T-cell (primary cell): ENCODE measurements at places on chromosomes 12 and 14.

GRCh38 chr12:24025153-24025798 is 75.8 kb upstream of the SOX5 start:
- DNase-seq = no peak

- DNase-seq = no peak
Measured at GRCh38 chr12:107525719-107526554, 159.7 kb upstream of the PWP1 start.

GRCh38 chr12:105166736-105167135 is 59.2 kb downstream of the WASHC4 start:
- DNase-seq = no peak

GRCh38 chr14:79584679-79585078 is 626.6 kb downstream of the DIO2 start:
- no peak for DNase-seq

DNA sequence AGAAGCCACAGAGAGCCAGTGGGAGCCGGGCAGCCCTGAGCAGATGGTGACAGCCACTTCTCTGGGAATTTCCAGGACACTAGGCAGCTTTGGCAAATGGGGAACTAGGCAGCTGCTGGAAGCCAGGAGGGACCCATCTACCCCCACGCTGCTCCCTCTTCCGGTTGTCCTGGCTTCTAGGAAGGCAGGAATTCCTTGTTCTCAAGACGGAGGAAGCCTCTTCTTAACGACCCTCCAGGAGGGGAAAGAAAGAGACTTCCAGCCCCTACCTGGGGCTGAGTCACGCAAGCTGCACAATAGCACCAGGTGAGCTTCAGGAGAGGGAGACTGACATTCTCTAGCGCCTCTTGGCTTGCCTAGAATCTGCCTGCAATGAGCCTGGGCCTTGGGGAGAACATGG is 141.5 kb downstream of the ANO2 start:
- no peak for DNase-seq

DNA sequence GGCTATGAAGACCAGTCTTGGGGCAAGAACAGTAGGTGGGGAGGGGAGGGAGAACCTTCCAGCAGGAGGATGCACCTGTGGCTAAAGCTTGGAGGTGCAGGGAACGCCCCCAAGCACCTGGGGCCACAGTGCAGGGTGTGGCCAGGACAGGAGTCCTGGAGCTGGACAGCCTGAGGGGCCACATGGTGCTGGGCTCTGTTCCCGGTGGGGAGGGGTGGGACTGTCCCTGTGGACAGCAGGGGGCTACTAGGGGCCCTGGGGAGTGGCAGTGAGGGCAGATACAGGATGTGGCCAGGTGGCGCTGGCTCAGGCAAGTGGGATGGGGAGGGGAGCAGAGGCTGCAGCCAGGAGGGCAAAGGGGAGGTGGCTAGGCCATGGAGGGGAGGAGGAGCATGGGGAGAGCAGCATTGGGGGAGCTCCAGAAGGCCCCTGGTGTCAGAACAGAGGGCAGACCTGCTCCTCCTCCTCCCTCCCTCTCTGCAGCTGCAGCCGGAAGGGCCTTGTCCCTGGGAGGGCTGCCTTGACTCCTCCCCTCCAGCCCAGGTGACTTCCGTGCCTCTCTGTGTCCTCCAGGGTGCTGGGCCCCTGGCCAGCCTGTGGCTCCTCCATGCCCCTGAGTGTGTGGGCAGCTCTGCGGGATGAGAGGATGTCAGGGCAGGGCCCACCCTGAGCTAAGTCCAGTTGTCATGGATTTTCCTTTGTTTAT is 68.4 kb upstream of the DLK1 start:
- no peak for DNase-seq

GRCh38 chr14:81371802-81372201 is 28.3 kb downstream of the STON2 start:
- DNase-seq = no peak

DNA sequence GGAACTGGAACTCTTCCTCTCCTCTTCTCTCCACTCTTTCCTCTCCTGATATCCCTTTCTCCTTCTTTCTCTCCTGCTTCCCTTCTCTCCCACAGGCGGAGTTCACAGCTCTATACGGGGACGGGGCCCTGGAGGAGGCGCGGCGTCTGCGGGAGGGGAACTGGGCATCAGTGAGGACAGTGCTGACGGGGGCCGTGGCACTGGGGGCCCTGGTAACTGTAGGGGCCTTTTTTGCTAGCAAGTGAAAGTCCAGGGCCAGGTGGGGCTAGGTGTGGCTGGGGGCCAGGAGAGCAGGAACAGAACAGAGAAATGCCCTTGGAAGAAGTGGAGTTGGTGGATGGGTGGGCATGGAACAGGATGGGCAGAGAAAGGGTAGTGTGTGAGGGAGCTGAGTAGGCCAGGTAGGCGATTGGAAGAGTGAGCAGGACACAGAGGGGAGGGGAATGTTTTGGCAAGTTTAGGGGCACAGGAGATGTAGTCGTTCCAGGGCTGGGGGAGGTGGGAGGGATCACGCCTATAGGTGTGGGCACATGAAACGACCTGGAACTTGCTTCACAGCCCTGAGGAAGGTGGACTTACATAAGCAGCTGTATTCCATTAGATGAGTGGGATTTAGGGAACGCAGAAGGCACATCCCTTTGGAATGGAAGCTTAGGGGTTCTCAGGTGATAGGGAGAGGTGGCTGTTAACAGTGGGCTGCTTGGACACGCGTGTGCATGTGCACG is 2.2 kb downstream of the BCL2L2 start:
- DNase-seq = no peak

GRCh38 chr12:82818271-82819035 is 131.7 kb downstream of the TMTC2 start:
- DNase-seq = no peak

- no peak for DNase-seq
Measured at GRCh38 chr14:89432226-89432625, 15.2 kb upstream of the FOXN3 start.
